Activated CD8-positive, alpha-beta T cell treated with anti-CD3 and anti-CD28 coated beads for 36 hours (primary cell): ENCODE measurements at places on chromosomes 7 and 10.

GRCh38 chr7:44814919-44815318 is 18.4 kb downstream of the PPIA start:
- no peak for DNase-seq

- DNase-seq = peak; percentile 63
Measured at GRCh38 chr10:72259491-72260238, 14.1 kb upstream of the DDIT4 start.

DNA sequence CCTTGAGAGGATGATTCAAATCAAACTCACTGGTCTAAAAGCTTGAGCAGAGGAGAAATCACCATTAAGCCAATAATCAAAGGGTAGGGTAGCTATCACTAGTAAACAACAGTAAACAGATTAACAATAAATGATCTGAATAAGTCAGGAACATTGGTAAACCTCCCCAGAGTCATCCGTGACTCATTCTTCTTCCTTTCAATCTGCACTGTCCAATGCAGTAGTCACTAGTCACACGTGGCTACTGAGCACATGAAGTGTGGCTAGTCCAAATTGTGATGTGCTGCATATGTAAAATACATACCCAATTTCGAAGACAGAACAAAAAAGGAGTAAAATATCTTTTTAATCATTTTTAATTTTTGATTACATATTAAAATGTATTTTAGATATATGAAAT is 64.0 kb downstream of the ERCC6 start:
- DNase-seq = no peak

- DNase-seq = no peak
Measured at GRCh38 chr7:112060625-112061024, 145.6 kb downstream of the DOCK4 start.

GRCh38 chr7:100496509-100496908 is 12.8 kb downstream of the NYAP1 start:
- no peak for DNase-seq

DNA sequence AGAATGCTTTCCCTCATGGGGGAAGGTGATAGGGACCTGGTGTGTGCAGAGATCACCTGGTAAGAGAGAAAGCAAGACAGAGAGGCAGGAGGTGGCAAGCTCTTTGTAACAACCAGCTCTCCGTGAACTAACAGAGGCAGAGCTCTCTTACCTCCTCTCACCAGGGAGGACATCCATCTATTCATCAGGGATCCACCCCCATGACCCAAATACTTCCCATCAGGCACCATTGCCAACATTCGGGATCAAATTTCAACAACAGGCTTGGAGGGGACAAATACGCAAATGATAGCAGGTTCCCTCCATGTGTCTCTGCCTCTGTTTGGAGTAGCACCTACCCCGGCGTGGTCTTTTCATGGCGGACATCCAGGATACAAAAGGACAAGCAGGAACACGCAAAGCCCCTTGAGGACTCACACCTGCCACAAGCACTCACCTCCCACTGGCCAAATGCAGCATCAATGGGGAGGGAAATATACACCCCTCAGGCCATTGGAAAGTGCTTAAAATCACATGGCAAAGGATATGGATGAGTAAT is 431.2 kb upstream of the AUTS2 start:
- DNase-seq = no peak

GRCh38 chr7:70131817-70132216 is 533.5 kb downstream of the AUTS2 start:
- DNase-seq = no peak

DNA sequence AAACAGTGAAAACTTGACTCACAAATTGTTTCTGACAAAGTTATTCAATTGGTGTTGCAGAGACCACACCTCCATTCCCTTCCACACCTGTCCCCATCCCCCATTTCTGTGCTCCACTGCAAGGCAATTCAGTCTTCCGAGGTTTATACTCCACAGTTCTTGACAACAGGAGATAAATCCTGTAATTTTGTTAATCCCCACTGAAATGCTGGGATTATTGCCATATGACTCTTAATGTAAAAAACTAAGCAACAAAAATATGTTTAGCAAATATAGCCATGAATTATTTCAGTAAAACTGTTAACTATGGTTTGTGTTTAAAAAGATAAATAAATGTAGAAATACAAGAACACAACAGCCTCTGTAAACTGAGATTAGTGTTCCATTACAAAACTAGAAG is 170.1 kb upstream of the SEMA3D start:
- no peak for DNase-seq

DNA sequence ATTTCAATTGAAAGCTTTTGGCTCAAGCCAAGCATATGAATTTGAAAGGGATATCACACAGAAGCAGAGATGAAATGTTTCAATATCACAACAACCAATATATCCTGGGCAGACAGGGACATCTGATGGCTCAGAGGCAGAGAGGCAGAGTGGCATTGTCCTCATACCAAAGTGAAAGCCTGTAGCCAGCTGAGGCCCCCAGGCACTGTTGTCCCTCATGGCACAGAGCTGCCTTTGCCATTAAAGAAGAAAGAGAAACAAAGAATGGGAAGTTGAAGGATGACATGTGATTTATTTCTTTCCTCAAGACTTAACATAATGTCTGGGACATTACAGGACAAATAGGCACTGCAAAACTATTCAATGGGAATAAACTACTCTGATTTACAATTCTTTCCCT is 504.3 kb upstream of the PCDH15 start:
- DNase-seq = no peak

- no peak for DNase-seq
Measured at GRCh38 chr10:43958964-43959363, 310.3 kb upstream of the ZNF32 start.

- no peak for DNase-seq
Measured at GRCh38 chr7:27735165-27735564, 4.8 kb upstream of the TAX1BP1 start.

GRCh38 chr7:122329145-122329802 is 24.7 kb upstream of the FEZF1 start:
- DNase-seq = no peak

DNA sequence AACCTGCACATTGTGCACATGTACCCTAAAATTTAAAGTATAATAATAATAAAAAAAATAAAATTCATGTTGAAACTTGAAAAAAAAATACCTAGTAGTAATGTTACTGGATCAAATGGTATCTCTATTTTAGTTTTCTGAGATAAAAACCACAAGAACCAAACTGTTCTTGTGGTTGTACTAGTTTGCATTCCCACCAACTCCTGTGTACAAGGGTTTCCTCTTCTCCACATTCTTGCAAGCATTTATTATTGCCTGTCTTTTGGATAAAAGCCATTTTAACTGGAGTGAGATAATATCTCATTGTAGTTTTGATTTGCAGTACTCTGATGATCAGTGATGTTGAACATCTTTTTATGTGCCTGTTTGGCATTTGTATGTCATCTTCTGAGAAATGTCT is 177.7 kb downstream of the KIF20B start:
- DNase-seq = no peak

GRCh38 chr7:40234046-40234445 is 99.2 kb downstream of the SUGCT start:
- peak; percentile 4 for DNase-seq

GRCh38 chr10:16184906-16185305 is 251.9 kb upstream of the PTER start:
- DNase-seq = no peak

- DNase-seq = peak; percentile 48
Measured at GRCh38 chr7:140375892-140376730, 22.2 kb downstream of the SLC37A3 start.

- no peak for DNase-seq
Measured at GRCh38 chr10:103792547-103792946, 62.8 kb downstream of the SH3PXD2A start.

GRCh38 chr10:90723416-90724068 is 134.3 kb downstream of the HTR7 start:
- DNase-seq = peak; percentile 4

- peak; percentile 28 for DNase-seq
Measured at GRCh38 chr7:99036546-99037111, 107.3 kb downstream of the SMURF1 start.

GRCh38 chr7:73431041-73431835 is 2.3 kb upstream of the FZD9 start:
- DNase-seq = no peak

GRCh38 chr7:21898265-21898930 is 47.3 kb downstream of the CDCA7L start:
- peak; percentile 15 for DNase-seq

DNA sequence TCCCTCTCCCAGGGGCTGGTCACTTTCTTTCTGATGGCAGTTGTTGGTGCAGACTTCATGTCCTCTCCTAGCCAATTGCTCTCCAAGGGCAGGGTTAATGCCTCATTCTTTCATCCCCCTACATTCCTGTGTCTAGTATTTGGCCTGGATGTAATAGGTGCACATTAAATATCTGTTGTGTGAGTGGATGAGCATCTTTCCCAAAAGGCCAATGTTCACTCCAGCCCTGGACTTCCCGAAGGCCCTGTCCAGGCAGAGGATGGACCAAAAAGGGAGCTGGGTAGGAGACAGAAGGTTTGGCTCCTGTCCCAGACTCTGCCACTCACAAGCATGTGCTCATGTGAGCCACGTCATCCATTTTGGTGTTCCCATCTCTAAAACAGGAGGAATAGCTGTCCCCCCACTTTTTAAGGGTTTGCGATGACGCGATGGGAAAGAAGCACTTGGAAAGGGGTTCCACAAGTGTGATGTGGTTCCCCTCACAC is 47.5 kb downstream of the RGS10 start:
- no peak for DNase-seq

DNA sequence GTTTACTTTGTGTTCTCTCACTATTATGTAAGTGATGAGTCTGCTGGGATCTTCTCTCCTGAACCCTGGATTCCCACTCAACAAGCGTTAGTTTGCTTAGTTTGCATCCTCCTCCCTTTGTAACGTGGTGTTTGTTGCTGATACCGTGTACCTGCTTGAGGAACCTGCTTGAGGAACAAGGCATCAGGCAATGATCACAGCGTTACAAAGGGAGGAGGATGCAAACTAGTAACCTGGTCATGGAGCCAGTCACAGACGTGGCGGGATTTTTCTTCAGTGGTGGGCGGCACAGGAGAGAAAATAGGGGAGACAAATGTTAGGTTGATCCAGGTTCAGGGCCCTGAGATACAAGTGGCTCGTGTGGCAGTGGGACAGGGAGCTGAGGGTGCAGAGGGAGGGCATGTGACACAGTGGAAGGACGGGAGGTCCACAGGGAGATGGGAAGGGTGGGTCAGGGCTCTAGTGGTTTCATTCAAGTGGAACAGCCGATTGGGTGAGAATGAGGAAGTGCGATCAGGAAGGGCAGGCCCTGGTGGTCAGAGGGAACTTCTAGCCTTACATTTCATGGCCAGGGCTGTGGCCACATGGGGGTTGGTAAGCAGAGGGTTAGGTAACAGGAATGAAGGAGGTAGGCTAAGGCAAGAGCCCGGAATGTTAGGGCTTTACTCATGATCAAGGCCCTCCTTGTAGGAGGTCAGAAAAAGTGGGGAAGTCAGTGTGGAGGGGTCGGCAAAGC is 38.0 kb downstream of the SNX10 start:
- no peak for DNase-seq

DNA sequence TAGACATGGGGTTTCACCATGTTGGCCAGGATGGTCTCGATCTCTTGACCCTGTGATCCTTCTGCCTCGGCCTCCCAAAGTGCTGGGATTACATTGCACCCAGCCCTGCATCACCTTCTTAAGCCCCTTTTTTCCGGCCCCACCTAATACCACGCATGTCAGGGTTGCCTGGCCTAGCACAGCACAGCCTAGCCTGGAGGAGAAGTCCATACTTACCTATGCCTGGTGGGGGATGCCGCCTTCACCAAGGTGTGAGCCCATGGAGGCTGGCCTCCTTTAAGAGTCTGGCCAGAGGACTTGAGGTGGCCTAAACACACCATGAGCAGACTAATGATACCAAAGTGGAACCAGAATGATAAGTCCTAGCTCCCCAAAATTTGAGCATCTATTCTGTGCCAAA is 22.0 kb upstream of the CUX1 start:
- no peak for DNase-seq

- no peak for DNase-seq
Measured at GRCh38 chr10:132655735-132656134, 118.1 kb downstream of the INPP5A start.

GRCh38 chr10:73183667-73184281 is 15.9 kb downstream of the FAM149B1 start:
- no peak for DNase-seq

DNA sequence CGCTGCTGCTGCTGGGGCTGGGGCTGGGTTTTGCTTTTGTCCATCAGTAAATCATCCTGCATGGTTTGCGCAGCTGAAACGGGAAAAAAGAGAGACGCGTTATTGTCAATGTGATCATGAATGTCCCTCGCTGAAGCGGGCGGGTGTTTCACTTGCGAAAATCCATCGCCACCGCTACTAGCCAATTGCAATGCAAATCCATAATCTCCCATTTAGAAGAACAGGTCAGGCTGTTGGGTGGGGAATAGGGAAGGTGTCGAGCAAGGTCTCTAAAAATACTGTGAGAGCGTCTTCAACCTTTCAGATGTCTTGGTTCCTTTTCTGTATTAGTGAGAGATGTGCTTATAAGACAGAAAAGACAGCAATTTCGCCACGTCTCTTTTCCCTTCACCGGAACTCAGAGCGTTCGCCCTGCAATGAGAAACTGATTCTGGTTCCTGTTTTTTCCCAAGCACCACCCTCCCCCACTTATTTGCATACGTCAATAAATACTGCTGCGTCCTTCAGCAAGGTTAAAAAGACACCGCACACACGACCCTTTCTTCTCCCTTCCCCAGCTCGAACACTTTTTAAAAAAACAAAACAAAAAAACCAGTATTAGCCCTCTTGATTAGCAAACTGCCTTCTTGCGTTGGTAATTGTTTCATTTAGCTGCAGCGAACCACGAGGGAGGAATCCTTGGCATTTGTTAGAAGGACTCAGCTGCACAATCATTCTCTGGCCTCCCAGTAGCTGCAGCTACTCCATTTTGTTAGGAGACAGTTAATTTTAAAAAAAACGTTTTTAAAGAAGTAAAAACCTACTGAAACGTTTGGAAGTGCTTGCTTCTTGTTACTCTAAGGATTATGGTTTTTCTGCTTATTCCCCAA is 50.4 kb downstream of the CPEB3 start:
- DNase-seq = peak; percentile 29

DNA sequence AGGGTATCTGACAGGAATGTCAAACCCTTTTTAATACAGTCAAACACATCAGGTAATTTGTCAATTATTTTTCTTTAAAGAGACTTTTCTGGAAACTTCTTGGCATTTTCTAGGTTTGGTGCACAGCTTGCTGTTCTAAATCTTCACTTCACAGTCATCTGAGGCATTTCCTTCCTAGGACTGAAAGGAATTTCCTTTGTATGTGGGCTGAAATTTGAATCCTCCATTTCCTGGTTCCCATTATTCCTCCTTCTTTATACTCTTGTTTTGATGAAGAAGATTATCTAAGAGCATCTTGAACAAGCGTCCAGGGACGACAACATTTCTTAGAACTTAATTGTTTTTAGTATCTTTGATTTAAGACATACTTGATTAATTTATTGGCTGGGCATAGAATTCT is 24.9 kb downstream of the CALD1 start:
- no peak for DNase-seq

- DNase-seq = no peak
Measured at GRCh38 chr10:82535457-82535856, 660.5 kb downstream of the NRG3 start.

DNA sequence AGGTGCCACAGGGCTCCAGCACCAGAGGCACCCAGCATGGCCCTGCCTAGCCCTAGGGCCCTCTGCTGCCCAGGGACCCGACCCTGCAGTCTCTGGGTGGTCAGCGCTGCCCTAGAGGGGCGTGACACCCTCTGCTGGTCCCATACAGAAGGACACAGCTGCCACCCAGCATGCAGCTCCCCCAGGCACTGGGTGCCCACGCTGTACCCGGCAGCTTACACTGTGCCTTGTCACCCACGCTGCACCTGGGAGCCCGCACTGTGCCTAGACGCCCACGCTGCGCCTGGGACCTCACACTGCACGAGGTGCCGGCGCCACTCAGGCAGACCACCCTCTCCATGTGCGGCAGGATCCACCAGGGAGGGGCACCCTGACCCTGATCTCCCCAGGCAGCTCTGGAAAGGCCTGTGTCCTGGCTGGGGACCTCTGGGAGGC is 55.2 kb downstream of the PWWP2B start:
- DNase-seq = peak; percentile 65
